ENCODE measurements at places on chromosomes 2 and 18.

DNA sequence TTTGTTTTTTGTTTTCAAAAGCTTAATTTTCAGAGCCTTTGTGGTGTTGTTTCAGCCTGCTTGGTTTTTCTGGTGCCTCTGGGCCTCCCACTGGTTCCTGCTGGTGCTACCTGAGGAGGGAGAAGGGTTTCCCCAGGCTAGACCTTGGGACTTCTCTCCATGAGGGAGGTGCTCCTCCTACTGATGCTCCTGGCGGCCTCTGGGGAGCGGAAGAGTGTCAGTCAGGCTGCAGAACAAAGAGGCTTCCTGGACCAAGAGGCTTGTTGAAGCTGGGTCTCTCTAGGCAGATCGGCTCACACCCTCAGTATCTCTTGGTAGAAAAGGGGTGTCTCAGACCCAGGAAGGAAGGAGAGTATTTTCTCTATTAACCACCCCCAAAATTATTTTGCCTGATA lies 32.2 kb downstream of the RFX8 start:
- no peak for DNase-seq

DNA sequence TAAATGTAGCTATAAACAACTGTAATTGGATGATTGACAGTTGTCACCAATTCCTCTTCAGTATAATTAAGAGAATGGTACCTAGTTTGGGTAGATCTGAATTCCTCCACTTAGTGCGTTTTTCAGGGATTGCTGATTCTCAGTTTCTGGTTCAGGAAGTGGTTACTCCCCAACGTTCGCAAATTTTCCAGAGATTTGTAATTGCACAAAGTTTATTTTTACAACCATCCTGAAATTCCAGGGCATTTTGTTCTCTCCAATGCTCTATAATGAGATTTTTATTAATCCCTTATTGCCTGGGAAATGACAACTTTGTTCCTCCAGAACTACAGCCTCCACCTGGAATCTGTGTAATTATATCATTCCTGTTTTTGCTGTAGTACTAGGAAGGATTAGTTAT lies 710.6 kb upstream of the ZEB2 start:
- DNase-seq, result no peak

DNA sequence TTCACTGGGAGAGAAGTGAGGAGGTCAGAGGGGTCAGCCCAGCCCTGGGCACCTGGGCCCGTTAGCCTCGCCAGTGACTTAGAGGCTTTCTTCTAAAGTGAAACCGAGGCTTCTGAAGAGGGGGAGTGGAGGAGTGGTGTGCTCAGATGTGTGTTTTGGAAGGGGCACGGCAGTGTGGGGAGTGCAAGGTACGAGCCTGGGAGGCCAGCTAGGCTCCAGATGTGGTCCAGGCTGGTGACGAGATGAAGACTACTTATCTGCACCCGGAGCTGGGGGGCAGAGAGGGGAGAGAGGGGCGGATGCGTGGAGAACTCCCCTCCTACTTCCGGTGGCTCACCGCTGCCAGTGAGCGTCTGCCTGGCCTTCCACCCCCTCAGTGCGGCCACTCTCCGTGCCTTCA lies 371.3 kb upstream of the HS6ST1 start:
- DNase-seq, result no peak

GRCh38 chr18:57437402-57437765 lies 2.2 kb downstream of the ONECUT2 start:
- DNase-seq, result no peak

- no peak for DNase-seq
Measured at GRCh38 chr18:63763831-63764600, 11.2 kb upstream of the SERPINB7 start.

DNA sequence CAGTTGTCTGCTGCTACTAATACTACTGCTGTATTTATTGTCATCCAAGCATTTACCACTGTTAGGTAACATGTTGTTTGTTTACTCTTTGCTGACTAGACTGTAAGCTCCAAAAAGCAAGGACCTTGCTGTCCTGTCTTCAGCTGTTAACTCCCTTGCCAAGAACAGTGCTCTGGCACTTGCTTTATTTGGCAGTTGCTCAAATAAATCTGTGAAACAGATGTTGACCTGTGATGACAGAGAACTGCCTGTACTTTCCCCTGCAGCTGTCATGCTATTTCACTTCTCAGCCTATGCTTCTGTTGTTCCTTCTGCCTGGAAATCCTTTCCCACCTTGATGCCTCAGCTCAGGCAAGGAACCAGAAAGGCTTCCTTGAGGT lies 181.2 kb downstream of the ATAD2B start:
- no peak for DNase-seq

- peak; percentile 2 for DNase-seq
Measured at GRCh38 chr18:8367217-8367988, 241.8 kb upstream of the RAB12 start.

GRCh38 chr18:51091270-51091669 lies 61.3 kb downstream of the SMAD4 start:
- DNase-seq, result no peak

GRCh38 chr18:56109757-56110156 lies 521.8 kb upstream of the TCF4 start:
- no peak for DNase-seq

DNA sequence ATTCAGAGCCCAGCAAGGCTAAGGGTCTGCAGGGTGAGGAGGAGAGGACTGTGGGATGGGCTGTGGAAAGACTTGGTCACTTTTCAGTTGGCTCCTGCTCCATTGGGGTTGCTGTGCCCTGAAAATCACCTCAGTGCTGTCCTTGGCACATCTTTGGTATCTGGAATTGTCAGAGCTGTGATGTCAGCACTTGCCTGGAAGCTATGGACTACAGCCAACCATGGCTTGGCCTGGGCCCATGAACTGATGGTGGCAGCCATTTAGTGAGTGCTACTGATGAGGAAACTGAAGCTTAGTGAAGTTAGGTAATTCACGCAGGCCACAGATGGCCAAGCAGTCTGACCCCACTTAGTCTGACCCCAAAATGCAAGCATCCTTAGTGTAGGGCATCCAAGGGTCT lies 121.8 kb upstream of the SERPINE2 start:
- no peak for DNase-seq

- no peak for DNase-seq
Measured at GRCh38 chr2:190036071-190036470, 26.5 kb downstream of the MSTN start.

DNA sequence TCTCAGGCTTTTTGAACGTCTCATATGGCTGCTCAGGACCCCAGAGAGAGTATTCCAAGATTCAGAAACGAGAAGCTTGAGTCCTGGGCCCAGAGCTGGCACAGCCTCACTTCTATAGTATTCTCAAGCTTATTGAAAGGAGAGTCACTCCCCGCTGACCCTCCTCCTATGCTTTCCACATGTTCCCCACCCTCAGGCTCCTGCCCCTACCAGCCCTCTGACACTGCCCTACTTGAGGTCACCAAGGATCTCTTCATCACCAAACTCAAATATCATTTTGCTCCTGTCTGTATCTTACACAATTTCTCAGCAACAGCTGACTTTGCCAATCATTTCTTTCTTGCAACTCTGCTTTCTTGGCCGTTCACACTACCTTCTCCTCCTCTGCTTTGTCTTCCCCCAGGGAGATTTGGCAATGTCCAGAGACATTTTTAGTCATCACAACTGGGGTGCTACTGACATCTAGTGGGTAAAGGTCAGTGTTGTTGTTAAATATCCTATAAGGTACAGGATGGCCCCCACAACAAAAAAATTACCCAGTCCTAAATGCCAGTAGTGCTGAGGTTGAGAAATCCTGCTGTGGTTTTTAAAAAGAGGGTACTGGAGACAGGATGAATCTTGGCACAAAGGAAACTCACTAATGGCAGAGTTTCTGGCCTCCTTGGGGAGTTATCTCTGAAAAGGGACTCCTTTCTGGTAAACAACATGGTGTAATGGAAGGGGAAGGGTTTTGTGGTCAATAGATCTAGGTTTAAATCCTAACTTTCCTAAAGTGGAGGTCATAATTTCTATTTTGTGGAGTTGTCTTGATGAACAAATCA lies 26.9 kb upstream of the INSIG2 start:
- DNase-seq, result no peak

DNA sequence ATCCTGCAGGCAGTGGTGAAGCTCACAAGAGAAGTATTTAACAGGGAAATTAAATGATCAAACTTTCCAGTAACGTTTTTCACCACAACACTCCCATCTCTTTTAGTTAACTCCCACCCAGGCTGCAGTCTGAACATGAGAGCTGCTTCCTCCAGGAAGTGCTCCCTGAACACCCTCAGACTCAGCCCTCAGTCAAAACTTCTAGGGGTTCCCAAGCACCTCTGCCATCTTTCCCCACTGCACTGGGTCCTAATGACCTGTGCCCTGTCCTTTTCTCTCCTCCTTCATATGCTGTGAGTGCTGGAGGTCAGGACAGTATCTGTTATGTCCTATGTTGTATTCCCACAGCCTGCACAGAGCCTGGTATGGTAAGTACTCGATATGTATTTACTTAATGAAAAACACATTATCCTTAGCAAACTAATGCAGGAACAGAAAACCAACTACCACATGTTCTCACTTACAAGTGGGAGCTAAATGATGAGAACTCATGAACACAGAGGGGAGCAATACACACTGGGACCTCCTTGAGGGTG lies 49.2 kb upstream of the ASPRV1 start:
- no peak for DNase-seq

- no peak for DNase-seq
Measured at GRCh38 chr2:200860092-200860795, 4.2 kb downstream of the CLK1 start.

DNA sequence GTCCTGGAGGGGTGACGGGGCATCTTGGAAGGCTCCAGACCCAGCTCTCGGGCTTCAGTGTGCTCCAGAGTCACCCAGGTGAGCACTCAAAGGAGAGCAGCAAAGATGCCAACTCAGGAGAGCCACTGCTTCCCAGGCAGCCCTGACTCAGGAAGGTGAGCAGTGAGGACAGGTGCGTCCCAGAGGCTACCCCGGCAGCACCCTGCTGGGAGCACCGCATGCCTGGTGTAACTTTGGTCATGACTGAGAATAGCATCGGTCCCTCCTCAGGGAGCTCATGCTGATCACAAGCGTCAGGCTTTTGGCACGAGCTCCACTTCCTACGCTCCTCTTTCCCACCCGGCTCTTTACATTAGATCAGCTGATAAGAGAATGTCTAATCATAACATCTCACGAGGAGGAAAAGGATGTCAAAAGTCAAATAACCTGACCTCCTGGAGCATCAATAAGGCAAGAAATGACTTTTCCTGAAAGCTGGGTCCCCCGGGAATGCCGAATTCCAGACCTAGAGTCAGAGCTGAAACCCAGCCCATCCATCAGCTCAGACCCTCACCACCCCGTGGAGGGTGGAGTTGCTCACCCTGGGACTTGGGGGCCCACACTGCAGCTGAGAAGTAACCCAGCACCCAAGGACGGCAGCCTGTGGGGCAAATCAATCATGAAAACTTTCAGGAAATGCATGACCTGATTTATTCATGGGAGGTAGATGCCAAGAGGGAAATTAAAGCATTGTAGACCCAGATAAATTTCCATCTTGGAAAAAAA lies 248.8 kb downstream of the ACKR3 start:
- no peak for DNase-seq

DNA sequence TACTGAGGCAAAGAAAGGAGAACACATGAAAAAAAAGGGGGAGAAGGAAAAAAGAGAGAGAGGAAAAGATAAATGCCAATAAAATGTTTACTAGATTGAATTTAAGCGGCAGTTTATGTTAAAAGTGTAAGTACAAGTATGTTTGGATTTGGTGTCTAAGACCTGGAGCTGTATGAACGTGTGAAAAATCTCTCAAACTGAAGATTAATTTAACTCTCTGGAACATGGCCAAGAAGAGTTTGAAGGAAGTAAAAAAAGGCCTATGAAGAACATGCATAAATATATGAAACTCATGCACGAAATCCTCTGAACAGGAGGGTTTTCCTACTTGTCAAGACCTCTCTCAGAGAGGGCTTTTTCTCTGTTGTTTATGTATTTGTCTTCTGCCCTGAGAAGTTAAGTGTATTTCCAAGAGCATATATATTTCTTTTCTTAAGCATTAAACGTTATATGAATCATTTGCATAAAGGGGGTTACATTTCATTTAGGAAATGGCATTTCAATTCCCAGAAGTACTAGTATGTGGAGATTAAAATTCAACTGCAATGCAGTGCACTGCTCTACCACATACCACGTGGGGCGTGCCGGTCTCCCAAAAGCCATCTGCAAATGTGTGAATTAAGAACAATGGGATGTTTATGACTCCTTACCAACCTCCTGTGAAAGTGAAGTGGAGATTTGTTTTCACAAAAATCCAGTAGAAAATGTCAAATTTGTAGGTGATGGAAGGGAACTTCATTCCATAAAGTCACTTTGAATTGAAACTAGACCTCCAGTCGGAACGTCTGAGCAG lies 281.1 kb upstream of the TRIB2 start:
- no peak for DNase-seq

DNA sequence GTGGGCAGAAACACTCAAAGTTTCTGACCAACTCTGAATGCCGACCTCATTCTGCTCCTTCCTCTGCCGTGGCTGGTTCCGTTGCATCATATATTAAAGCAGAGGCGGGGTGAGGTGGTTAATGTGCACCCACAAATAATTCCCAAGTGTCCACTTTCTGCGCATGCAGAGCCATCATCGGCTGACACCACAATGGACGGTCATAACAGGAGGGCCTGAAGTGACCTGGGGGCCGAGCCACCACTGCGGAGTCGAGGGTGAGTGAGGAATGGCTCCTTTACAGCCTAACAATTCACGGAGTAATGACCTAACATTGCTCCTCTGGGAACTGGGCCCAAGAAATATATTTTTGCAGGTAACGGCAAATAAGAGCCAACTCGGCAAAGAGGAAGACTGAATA lies 32.9 kb upstream of the GLI2 start:
- no peak for DNase-seq

DNA sequence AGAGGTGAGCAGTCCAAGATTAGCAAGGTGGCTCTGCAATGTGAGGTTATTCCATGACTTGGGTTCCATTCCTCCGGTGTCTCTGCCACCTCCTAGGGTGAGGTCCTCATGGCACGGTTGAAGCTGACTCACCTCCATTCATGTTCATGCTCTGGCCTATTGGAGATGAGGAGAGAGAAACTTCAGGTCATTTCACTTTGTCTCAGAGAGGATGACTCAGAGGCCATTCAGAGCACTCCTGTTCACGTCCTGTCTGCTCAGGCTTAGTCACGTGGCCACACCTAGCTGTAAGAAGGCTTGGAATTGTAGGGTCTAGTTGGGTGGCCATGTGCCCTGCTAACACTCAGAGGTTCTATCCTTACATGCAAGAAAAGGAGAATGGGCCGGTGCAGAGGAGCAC lies 67.5 kb upstream of the MBOAT2 start:
- DNase-seq, result no peak

- no peak for DNase-seq
Measured at GRCh38 chr2:74206180-74206688, 7.8 kb downstream of the MTHFD2 start.

Measured in T-helper 9 cell (primary cell).